ENCODE measurements at places on chromosomes 4 and X.

- DNase-seq: no peak
These were observed 187.3 kb upstream of the PACRGL start for GRCh38 chr4:20512985-20513384.

GRCh38 chrX:154350429-154351182 is 23.8 kb downstream of the FLNA start:
- DNase-seq: no peak

DNA sequence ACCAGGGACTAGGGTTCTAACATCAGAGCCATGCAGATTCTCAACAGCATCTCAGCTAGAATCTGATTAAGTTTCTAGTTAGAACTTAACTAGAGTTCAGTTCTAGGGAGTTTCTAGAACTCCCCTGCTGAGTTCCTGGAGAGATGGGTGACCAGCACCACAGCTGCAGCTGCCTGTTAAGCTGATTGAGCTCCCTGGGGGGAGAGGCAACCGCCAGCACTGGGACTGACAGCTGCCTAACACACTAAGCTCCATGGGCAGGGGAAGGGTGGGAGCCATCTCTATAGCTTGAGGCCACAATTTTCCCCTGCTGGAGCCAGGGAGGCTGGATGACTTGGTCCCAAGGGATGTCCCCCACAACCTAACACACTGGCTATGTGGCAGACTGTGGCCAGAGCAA is 84.2 kb downstream of the CHIC1 start:
- no peak for DNase-seq

- DNase-seq: no peak
These were observed 80.0 kb downstream of the ARHGAP10 start for GRCh38 chr4:147811878-147812277.

DNA sequence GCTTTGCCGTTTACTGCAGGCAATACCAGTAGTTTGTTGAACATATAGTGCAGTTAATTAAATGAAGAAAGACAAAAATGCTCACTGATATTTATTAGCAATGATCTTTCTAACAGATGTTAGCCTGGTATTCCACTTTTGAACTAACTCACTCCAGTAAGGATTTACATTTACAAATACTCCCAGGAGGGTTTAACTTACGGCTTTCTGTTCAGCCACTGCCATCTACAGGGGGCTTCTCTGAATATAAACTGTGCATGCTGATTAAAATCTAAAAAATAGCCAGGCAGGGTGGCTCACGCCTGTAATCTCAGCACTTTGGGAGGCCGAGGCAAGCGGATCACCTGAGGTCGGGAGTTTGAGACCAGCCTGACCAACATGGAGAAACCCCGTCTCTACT is 2.2 kb upstream of the SRD5A3 start:
- no peak for DNase-seq

DNA sequence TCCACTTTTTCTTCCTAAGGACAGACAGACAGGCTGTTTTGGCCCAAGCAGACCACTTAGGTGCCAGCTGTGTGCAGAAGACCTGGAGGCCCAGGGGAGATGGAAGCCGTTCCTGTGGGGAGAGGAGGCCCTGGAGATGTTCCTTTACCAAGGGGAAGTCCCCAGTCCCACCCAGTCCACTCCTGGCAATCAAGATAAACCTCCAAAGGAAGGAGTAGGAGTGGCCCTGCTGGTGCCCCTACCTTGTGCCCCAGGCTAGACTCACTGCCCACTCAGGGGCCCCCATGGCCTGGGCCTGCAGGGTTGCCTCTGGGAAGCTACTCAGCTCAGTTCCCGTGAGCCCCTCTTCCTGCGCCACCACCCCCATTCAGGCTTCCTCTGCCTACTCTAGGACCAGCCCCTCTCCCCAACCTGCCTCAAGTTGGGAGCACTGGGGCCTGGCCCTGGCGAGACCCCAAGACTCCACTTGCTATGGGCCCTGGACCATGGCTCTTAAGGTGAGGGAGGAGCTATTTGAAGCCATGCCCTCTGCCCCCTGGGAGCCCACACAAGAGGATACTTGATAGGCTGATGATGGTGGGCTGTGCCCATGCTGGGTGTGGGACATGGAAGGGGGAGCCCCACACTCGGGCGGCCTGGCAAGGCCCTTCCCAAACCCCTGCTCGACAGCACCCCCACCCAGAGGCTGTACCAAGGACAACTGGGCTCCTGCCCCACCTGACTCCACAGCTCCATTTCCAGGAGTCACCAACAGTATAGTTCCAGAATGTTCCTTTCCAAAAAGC is 24.8 kb upstream of the RNF4 start:
- DNase-seq: no peak

DNA sequence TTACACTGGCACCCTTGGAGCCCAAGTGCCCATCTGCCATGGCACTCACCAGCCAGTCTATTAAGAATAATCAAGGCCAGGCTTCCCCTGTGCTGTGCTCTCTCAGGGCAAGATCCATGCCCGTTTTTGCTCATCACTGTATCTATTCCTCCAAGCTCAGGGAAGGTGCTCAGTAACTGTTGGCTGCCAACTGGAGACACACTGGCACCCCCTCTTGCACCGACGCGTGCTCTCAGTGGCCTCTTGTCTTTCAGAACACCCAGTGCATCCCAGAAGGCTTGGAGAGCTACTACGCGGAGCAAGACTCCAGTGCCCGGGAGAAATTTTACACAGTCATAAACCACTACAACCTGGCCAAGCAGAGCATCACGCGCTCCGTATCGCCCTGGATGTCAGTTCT is 30.1 kb downstream of the NSG1 start:
- no peak for DNase-seq

- DNase-seq: no peak
These were observed 25.8 kb upstream of the ARHGEF38 start for GRCh38 chr4:105526656-105527055.

GRCh38 chr4:148044912-148045352 is 313.0 kb downstream of the ARHGAP10 start:
- DNase-seq: no peak

DNA sequence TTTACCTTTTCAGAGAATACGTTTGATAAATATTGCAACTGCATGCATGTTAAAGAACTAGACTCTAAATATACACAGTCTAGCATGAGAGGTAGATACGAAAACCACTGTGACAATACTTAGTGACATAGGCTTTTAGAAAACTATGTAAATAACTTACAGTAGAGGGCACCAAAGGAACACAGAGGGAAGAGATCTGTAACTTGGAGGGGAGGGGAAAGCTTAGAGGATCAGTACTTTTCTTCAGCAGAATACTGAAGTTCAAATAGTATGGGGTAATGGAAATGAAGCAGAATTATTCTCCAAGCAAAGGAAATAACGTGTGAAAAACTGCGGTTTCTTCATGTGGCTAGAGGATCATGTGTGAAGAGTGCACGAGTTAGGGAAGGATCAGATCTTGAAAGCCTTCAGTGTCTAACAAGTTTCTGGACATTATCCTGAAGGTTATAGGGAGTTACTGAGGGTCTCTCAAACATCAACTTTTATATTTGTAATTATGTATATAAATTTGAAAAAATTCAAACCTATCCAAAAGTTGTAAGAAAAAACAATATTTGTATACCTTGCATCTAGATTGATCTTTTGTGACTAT is 264.3 kb downstream of the NPFFR2 start:
- peak; percentile 85 for DNase-seq

DNA sequence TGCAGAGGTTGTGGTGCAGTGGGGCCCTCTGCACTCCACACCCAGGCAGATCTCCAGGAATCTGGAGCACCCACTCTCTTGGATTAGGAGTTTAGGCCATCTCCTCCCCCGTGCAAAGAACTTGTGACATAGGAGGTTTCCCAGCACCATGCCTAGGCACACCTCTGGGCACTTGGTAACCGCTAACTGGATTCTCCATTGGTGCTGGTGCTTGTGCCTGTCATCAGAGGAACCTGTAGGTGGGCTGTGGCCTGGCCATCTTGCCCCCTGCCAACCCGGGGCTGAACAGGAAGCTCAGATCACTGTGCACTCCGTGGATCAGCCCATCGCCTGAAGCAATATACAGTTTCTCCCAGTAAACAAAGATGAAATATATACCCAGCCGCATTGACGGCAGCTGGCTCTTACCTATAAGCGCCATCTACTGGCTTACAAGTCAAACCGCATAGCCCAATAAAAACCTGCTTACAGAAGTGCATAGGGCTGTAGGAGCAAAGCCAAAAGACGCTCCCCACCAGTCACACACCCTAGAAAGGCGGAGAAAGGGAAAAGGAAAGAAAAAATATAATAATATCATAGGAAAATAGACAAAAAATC is 19.1 kb upstream of the TEX13B start:
- DNase-seq: peak; percentile 64

GRCh38 chr4:76755756-76756155 is 142.2 kb downstream of the SOWAHB start:
- no peak for DNase-seq

Measured in NCI-H510A treated with DMSO at 0.1 percent for 48 hours (cell line).